Stimulated activated naive CD4-positive, alpha-beta T cell (primary cell): ENCODE measurements at places on chromosomes 3 and 15.
A peak's percentile ranks its signal among the peaks of the same experiment; 100 is the strongest.

GRCh38 chr15:46120713-46121112 is 485.9 kb downstream of the SQOR start:
- DNase-seq: no peak

- no peak for DNase-seq
Measured at GRCh38 chr3:34783876-34784275, 855.4 kb upstream of the ARPP21 start.

DNA sequence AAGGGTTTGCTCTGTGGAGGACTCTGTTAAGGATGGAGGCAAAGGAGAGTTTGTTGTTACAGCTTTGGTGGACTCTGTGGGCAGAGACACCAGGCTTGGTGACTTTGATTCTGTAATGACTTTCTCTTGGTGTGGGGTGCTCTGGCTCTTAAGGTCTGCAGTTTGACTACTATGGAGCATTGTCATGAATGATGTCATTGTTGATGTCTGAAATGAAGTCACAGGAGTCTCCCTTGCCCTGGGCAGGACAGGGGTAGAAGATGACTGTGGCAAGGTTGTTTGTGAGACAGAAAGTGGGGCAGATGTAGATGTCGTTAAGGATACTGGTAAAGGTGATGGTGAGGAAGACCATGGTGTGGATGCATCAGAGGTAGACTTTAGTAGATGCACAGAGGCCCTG is 42.7 kb downstream of the HEG1 start:
- no peak for DNase-seq

DNA sequence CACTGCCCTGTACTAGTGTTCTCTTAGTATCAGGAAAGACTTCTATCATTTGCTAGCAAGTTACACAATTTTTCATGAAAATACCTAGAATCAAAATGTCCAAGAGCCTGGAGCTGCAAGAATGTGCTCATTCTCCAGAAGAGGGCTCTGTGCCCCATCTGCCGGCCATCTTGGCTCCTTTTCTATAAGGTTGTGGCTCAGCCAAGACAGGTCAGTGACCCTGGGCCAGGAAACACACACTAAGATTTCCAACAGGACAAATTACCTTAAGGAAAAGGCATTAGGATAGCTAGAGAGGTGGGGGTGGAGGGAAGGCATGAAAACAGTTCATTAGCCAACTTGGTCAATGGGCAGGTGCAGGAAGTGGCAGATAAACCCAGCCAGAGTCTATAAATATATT is 20.7 kb downstream of the TIMP4 start:
- DNase-seq: no peak

DNA sequence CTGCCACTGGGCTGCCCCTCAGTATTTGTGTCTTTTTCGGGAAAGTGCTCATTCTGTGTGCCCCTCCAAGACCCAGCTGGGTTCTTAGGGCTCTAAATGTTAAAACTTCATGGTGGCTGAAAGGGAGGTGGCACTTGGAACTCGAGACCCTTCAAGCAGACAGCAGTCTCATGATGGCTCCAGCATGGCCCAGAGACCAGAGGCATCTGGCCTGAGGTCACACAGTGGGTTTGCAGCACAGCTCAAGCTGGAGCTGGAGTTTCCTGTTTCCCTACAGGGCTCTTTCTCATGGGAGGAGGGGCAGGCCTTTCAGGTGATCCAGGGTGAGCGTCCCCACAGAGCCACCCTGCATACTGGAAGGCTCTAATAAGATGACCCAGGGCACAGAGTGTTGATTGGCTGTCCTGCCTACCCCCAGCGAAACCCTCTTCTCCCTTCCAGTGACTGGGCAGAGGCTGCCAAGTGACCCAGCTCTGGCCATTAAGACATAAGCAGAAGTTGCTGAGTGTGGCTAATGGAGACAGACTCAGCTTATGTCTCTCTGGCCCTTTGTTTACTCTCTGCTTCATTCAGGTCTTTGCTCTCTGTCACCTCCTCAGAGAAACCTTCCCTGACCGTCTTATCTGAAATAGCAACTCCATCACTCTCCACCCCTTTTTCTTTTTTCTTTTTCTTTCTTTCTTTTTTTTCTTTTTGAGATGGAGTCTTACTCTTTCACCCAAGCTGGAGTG is 166.6 kb upstream of the SMAD3 start:
- no peak for DNase-seq

- no peak for DNase-seq
Measured at GRCh38 chr3:126424751-126425150, 30.0 kb downstream of the CFAP100 start.

GRCh38 chr3:30356866-30357753 is 249.3 kb upstream of the TGFBR2 start:
- DNase-seq: no peak

DNA sequence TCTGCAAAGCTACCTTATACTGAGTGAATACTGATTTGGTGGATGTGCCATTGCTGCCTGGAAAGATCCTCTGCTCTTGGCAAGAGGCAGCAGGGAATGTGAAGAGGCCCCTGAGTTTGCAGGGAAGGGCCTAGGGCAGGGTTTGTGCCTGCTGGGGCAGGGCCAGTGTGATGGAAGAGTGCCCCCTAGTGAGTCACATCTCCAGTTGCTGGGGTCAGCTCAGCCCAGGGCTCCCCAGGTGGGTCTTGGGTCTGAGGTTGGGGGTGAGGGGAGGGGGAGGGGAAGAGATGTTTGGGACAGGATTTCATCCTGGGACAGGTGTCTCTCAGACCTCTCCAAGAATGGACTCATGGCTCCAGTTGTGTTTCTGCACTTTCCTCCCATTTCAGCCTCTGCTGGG is 4.1 kb upstream of the AMOTL2 start:
- peak; percentile 17 for DNase-seq

GRCh38 chr3:184332370-184333090 is 4.9 kb upstream of the FAM131A start:
- DNase-seq: no peak

GRCh38 chr3:55468251-55468650 is 18.9 kb downstream of the WNT5A start:
- DNase-seq: no peak

DNA sequence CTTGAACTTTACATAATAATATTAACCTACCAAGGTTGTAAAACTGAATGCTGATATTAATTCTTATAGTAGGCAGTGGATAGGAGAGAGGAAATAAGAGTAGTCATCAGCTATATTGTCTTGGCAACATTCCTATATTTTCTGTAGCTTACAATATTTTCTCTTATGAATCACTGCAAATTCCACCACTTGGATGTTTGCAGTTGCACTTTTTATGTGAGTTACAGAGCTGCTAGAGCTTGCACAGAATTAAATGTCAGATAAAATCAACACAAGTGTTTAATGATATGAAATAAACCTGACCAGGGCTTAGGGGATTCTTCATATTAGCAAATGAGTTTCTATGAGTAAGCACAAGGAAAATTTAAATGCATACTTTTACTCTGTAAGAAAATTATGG is 1710.1 kb downstream of the SI start:
- DNase-seq: no peak

DNA sequence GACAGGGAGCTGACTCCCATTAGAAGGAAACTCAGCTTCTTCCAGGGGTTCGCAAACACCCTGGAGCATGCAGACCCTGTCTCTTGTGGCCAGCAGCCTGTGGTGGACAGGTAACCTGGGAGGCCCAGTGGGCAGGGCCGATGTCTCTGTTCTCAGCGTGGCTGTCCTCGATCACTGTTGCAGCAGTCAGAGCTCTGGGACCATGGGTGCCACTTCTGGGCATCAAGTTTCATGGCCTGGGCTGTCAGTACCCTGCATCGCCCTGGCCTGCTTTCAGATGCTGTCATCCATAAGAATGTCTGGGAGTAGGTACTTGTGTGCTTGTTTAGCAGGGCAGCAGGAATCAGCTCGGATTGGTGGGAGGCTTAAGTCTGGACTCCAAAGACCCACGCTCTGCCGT is 54.4 kb downstream of the SLC6A6 start:
- no peak for DNase-seq

DNA sequence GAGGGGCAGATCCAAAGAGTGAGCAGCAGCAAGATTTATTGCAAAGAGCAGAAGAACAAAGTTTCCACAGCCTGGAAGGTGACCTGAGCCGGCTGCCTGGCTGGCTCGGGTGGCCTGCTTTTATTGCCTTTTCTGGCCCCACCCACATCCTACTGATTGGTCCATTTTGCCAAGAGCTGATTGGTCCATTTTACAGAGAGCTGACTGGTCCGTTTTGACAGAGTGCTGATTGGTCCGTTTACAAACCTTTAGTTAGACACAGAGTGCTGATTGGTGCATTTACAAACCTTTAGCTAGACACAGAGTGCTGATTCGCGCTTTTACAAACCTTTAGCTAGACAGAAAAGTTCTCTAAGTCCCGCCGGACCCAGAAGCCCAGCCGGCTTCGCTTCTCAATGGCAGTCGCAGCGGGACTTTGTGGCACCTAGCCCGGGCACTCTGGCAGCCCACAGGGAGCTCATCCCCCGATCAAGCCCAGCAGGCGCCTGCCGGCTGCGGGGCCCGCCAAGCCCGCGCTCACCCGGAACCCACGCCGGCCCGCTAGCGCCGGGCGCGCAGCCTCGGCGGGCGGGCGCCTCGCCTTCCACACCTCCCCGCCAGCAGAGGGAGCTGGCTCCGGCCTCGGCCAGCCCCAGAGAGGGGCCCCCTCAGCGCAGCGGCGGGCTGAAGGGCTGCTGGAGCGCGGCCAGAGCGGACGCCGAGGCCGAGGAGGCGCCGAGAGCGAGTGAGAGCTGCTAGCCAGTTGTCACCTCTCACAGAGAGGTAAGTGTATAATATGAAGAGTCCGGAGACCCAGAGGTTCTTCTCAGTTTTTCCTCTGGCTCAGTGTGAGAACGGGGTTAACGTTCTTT is 339.2 kb downstream of the CHL1 start:
- DNase-seq: no peak
